ENCODE measurements at places on chromosomes 7 and 10.

DNA sequence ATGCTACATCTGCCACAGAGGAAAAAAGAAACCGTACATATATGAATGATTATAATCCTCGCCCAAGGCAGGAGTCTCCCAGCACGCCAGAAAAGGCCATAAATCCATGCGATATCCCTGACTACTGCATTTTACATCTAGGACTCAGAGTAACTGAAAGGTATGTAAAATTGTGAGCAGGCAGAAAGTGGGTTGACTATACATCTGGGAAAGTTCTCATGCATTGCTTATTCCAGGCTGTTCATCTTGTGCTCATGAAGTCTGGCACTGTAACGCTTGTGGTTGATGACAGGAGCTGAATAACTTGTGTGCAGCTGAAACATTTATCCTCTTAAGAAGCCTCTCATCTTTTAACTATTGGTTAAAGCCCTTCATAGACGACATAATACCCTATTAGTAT is 193.4 kb upstream of the STEAP4 start:
- DNase-seq: no peak

GRCh38 chr7:85023066-85023712 is 163.7 kb downstream of the SEMA3D start:
- peak; percentile 45 for DNase-seq

DNA sequence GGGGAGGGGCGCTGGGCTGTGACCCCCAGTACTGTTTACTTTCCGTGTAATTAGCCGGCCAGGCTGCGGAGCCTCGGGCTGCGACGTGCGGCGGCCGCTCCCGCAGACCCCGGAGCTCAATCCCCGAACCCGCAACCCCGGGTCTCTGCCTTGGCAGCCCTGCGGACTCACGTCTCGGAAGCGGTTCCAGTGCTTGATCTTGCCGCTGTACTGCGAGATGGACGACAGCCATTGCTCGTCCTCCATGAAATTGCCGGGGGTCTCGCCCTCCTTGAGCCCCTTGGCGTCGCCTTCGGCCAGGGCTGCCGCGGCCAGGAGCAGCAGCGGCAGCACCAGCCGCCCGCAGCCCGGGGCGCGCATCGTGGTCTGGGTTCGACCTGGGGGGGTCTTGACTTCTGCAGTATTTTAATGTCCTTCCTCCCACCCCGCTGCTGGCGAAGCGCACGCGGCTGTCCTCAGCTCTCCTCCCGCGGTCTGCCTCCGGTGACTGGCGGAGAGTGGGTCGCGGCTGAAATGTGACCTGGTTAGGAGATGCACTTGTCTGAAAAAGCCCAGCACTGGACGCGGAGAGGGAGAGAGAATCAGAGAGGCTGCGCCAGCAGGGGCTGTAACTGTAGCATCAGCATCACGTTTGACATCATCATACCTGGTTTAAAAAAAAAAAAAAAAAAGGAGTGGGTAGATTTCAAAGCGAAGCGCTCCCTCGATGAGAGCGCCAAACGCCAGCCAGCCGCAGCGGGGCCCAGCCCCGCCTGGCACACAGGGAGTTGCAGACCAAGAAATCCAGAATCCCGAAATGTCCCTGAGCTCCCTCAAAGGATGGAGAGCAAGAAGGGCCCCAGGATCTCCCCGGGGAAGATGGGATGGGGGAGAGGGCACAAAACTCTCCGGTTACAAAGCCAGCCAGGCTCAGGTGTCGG is at the start of gene SPOCK2:
TSS of gene SPOCK2 (minus strand) at position 583 of the 920 bp plus-strand sequence. CDS start at position 360, 223 bp downstream.
- DNase-seq: no peak

GRCh38 chr10:19449860-19450259 is 366.4 kb upstream of the PLXDC2 start:
- no peak for DNase-seq

DNA sequence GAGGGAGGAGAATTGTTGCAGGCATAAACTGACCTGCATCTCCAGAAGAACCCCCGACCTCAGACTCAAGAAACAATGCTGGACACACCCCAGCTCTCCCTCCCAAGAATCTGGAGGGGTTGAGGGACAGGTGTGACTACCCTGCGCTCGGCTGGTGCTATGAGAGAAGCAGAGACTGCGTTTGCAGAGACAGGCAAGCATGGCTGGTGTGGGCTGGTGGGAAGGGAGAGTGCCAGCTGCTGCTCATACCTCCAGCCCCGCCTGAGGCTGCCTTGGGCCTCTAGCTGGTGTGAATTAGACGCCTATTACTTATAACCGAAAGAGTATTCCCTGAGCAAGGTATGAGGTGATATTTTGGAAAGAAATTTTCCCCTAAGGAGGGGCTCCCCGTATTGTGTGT is 48.3 kb upstream of the DDC start:
- no peak for DNase-seq

- DNase-seq: no peak
Measured at GRCh38 chr10:128855618-128856428, 611.2 kb upstream of the MGMT start.

DNA sequence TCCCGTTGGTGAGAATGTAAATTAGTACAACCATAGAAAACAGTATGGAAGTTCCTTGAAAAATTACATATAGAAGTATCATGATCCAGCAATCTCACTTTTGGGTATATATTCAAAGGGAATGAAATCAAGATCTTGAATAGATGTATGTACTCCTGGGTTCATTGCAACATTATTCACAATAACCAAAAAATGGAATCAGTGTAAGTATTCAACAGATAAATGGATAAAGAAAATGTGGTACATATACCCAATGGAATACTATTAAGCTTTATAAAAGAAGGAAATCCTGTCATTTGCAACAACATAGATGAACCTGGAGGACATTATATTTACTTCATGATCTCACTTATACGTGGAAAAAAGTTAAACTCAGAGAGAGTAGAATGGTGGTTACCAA is 86.8 kb downstream of the TRIM24 start:
- DNase-seq: no peak

GRCh38 chr7:28383975-28384374 is 28.3 kb upstream of the CREB5 start:
- DNase-seq: no peak

DNA sequence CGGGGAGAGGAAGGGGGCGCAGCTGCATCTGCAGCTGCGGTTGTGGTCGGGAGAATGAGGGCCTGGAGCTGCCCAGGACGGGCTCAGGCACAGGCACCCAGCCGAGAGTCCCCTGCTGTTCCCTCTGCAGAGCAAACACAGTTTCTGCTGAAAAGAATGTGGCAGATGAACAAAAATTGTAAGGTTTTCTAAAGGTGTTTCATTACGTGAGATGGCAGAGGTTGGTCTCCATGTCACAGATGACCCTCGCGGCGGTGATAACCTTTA is 456.2 kb downstream of the DNAJB6 start:
- no peak for DNase-seq

DNA sequence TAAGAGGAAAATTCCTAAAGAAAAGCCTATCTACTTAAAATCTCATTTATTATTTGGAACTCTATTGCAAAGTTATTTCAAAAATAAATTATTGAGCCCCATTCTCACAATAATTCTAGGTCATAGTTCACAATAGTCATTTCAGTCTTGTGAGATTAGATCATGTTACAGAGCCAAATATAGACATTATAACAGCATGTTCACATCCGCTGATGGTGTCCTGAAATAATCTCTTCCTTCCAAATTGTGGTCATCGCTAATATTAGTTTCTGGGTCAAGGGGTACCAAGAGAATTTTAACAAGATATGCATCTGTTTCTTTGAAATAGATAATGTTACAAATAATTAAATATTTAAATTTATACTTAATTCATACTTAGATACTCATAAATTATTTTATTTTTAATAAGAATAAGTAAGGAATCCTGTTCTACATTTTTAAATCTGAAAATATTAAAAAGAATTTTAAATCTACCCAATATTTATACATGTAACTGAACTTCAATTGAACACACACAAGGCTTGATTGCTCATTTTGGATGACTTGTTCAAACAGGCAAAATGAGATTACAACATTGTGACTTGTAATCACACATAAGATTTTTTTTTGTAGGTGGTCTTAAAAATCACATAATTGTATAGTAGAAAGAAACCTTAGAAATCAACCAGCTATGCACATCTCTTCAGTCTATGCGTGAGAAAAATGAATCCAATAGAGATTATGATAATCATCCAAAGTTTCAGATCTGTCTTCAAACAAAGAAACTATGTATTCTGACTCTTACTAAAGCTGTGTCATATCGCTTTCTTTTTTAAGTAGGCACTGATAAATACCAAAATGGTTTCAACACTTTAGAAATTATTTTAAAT is 13.1 kb downstream of the GNAT3 start:
- peak; percentile 14 for DNase-seq

GRCh38 chr7:79713276-79713675 is 259.8 kb upstream of the MAGI2 start:
- DNase-seq: no peak

- no peak for DNase-seq
Measured at GRCh38 chr10:7003831-7004395, 406.9 kb downstream of the SFMBT2 start.

DNA sequence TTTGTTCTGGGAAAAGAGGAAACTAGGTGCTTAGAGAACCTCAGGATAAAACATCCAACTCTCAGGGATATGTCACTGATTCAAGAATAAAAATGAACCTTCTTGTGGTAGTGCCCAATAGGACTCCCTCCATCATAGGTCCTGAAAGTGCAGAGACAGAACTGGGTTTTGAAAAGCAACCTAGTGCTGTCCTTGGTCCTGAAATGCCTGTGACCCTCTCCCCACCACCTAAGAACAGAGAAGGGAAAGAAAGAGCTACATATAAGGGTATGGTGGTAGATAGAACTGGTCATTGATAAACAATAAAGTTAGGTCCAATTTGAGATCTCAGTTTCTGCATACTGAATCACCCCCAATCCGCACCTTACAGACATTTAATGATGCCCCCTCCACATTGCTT is 953.3 kb downstream of the XPNPEP1 start:
- peak; percentile 11 for DNase-seq

DNA sequence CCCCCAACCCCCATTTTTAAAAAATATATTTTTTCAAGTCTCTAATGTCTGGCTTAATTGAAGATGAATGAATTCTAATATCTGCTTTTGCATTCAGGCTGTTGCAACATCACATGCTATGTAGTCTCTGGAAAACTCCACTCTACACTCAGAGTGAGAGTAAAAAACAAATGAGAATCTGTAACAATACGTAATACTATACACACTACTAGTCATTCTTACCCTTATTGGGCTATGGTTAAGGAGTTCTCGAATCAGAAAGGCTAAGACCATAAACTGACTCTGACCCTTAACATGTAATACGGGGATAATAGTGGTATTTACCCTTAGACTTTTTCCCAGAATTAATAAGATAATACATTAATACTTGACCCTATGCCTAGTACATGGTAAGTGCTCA is 42.9 kb upstream of the TMEM168 start:
- DNase-seq: no peak

DNA sequence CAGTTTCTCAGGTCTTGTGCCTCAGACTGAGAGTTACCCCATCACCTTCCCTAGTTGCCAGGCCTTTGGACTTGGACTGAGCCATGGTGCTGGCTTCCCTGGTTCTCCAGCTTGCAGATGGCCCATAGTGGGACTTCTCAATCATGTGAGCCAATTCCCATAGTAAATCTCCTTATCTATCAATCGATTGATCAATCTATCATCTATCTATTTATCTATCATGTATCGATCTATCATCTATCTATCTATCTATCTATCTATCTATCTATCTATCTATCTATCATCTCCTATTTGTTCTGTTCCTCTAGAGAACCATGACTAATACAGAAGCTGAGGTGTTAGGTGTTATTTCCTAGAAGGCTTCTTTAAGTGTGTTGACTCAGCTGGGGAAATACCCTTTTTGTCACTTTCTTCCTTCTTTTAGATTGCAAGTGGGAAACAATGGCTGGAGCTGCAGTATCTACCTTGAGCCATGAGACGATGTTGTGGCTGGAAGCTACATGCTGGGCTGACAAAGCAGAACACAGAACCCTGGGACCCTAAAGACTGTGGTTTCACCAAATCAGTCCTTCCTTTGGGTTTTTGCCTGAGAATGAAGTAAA is 234.7 kb upstream of the GLI3 start:
- DNase-seq: peak; percentile 66

GRCh38 chr10:35870665-35871310 is 228.7 kb upstream of the FZD8 start:
- no peak for DNase-seq

- peak; percentile 22 for DNase-seq
Measured at GRCh38 chr7:132618956-132619305, 42.7 kb upstream of the PLXNA4 start.

DNA sequence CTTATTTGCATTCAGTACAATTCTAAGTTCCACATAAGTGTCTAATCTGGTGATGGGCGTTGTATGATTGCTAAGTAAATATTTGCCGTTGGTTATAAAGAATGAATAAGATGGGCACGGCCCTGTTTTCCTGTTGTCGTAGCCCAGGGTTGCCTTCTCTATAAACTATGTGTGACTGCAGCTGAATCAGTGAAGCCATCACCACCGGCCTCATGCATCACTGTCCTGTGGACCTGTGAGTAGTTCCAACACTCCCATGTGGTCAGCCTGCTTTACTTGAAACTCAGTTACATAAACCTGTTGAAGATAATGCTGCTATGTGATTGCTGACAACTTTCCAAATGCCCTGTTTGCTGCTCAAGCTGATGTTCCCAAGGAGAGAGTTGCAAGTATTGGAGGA is 21.6 kb upstream of the KLF6 start:
- DNase-seq: peak; percentile 98

DNA sequence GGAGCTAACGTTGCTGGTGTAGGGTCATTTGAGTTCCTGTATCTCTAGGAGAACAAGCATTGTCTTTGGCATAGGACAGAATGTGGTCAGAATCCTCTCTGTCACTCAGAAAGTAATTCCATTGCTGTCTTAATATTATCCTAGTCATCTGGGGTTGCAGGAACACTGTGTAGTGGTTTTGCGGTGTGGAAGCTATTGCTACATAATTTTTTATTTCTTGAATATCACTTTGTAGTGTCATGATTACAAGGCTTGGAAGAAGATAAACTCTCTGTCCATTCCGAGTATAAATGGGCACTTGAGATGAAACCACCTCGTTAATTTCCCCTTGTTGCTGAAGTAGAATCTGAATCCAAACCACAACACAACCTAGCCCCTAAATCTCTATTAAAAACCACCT is 919.2 kb downstream of the LRMDA start:
- no peak for DNase-seq

DNA sequence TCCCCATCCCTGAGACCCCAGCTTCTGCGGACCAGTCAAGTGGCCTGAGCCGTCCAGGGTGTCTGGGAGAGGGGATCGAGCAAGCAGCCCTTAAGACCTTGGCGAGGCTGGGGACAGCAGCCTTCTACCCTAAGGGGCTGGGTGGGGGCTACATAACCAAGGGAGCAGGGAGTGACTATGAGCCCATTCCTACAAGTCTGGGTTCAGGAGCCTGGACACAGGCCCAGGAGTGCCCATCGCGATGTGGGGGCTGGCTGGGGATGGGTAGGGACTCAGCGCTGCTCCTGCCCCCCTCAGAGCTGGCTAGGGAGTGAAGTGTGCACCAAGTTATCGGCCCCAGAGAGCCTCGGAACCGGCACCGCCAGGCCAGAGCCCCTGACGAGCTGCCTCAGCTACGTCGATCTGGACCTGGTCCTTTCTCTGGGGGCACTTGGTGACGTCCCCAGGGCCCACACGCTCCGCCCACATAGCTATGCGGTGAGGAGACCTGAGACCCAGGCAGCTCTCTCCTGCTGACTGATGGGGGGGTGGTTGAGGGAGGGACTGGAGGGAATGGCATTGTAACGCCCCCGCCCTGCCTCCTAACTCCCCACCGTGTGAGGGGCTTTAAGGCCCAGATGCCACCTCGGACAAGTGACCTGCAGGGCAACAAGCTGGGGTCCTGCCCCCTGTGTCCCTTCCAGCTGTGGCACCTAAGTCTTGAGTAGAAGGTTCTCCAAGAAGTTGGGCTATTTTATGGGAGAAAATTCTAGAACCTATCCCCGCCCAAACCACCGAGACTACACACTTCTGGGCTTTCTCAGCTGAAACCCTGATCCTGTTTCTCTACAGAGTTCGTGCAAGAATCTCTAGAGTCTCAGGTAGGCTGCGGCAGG is 2.5 kb downstream of the SAP25 start:
- DNase-seq: no peak
